ENCODE measurements at places on chromosomes 12 and 14.

DNA sequence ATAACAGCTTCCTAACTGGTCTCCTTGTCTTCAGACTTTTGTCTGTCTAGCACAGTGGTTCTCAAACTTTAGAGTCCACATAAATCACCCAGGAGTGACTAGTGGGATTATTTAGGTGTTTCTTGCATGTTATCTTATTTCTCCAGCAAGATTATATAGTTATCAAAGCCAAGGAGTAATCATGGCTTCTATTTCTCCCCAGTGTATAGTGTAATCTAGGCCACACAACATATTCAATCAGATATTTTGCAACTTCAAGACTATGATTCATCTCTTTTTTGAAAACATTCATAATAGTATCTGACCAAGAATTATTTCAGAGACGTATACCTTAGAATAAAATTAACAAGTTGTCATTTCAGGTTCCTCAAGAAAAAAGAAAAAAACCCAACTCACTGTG, 131.9 kb downstream of the CEP83 start:
- DNase-seq = no peak

DNA sequence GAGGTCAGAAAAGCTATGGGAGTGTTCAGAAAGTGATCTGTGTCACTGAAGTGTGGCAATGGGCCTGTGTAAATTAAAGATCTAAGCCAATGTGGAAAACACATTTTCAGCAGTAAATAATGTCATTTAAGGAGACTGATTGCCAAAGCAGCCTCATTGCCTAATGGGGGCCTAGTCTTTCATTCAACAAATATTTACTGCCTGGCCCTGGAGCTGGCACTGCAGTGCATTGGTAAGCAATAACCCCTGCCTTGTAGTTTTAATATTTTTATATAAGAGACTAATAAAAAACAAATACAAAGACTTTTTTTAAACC, 326.6 kb downstream of the BTG1 start:
- no peak for DNase-seq

DNA sequence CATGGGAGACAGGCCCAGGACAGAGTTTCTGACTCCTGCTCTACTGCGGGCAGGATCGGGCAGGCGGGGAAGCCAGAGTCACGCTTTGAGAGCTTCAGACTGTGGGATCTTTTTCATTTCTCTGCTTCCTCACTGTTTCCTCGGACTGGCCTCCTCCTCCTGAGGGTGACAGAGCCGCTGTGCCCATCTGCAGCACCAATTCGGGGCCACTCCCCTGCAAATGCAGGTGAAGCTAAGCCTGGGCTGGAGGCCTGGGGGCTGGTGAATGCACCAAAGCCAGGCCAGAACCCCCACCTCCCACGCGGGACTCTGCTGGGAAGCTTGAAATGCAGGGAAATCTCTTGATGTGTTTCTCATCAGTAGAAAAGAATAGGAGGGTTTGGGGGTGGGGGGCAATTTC, 77.5 kb downstream of the FOXN3 start:
- DNase-seq = no peak

DNA sequence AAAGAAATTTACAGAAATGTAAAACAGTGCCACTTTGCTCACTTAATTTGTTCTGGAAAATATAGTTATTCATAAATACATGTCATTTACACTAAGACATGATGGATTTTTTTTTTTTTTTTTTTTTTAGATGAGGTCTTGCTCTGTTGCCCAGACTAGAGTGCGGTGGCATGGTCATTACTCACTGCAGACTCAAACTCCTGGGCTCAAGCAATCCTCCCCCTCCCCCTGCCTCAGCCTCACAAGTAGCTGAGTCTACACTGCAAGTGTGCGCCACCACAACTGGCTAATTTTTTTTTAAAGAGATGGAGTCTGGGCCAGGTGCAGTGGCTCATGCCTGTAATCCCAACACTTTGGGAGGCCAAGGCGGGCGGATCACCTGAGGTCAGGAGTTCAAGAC, 101.2 kb downstream of the PPP2R5C start:
- no peak for DNase-seq

DNA sequence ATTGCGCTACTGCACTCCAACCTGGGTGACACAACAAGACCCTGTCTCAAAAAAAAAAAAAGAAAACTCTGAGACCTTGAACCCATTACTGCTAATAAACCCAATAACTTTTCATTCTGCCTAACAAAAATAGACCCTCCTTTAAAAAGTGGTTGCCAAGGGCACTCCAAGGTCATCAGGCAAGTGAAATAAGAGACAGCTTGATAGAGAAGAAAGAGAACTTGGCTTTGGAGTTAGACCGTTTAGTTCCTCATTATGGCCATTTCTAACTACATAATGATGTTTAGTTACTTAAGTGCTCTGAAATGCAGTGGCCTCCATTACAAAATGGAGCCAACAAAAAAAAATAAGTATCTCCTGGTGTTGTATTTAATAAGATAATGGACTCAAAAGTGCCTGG, 55.9 kb downstream of the PHLDA1 start:
- no peak for DNase-seq

DNA sequence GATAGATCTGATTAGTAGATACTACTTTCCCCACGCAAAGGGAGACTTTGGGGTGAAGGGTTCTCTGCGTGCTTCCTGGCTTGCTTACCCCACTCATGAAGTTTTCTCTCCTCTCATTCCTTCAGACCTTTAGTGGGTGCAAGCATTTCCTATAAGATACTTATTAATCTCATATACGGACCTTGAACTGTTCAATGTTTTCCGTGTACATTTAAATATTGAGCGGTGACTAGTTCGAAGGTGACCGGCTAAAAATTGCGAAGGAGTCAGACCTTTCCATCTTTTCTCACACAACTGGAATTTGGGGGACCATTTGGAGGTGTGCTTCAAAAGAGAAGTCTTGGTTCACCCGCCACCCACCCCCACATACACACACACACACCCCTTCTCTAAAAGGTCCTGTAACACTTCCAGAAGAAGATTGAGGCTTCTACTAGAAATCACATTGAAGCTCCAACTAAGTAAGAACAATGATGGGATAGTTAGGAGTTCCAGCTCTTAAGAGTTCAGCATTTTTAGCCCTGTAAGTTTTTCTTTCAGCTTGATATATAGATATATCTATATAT, 6.1 kb upstream of the FOXG1 start:
- DNase-seq = no peak

GRCh38 chr14:39219075-39219499, 14.6 kb upstream of the MIA2 start:
- peak; percentile 92 for DNase-seq

DNA sequence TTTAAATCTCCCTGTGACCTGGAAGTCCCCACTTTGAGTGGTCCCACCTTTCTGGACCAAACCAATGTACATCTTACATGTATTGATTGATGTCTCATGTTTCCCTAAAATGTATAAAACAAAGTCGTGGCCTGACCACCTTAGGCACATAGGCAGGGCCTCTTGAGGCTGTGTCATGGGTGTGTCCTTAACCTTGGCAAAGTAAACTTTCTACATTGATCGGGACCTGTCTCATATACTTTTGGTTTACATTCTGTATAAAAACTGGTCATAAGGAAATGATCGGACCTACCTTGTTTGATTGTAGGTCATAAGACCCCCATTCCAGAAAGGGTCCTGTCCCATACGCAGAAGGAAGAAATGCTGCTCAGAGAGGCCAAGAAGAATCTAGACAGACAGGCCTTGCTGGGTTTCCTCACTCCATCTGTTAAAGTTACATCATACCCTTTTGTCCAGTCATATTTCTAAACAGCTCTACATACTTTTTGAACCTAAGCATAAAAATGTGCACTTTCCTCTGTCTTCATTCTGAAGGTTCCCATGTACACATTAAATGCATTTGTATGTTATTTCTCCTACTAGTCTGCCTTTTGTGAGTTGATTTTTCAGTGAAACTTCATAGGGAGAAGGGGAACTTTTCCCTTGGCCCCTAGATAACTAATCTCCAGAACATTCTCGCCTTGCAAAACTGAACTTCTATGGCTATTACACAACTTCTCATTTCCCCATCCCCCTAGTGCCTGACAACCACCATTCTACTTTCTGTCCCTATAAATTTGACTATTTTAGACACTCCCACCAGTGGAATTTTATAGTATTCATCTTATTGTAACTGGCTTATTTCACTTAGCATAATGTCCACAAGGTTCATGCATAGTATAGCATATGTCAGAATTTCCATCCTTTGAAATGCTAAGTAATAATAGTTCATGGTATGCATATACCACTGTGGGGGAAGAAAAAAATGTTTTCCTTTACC, 30.2 kb upstream of the CPM start:
- no peak for DNase-seq

GRCh38 chr14:89746654-89747053, 207.9 kb downstream of the EFCAB11 start:
- no peak for DNase-seq

DNA sequence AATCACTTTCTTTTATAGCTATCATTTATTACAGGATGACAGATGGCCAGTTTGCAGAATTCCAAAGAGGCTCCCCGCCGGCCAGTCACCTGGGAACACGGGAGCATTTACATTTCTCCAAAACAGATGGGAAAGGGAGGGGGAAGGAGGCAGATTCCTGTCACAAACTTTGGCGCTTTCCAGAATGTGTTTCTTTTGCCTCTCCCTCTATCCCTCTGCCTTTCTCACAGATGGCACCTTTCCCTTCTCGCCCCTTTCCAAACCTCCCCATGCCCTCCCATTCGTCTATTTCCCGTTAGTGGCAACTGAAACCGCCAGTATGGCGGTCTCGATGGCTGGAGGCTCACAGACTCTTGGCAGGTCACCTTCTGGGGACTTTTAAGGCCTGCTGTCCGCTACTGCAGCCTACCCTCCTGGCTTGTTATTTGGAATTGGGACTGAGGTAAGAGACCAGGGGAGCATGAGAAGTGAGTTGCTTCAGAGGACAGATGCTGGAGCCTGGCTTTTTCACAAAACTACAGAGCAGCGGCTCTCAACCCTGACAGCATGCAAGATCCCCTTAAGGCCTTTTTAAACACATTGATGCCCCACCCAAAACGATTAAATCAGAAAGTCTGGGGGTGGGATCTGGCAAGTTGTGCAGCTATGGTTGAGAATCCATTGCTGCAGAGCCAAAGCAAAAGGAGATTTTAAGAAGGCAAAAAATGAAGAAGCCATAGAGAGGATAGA, 161.5 kb upstream of the VASH1 start:
- DNase-seq = no peak

GRCh38 chr12:18467620-18468245, 206.4 kb downstream of the PIK3C2G start:
- DNase-seq = no peak

DNA sequence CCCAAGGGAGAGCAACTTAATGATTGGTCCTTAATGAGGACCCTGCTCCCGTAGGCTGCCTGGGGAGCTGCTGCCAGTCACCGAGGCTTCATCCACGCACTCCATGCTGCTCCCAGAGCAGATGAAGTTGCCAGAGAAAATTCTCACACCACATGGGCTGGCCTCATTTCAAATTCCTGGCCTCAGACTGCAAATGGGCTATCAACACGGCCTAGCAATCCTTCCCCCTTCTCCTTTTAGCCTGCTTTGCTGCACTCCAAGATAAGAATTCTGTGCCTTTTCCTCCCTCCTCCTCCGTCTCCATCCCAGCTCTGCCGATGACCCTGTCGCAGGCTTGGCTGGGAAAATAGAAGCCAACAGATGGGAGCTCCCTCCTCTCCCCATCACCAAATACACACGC, 10.8 kb upstream of the DGLUCY start:
- no peak for DNase-seq

- no peak for DNase-seq
These were observed 17.2 kb upstream of the KRT83 start for GRCh38 chr12:52338241-52338960.

Data from PC-3 (cell line).